Activated B cell treated with CpG ODN at 0.5 μM for 24 hours (primary cell): ENCODE measurements at places on chromosomes 3 and 15.

GRCh38 chr3:119011528-119011927 lies 23.1 kb downstream of the IGSF11 start:
- no peak for DNase-seq

DNA sequence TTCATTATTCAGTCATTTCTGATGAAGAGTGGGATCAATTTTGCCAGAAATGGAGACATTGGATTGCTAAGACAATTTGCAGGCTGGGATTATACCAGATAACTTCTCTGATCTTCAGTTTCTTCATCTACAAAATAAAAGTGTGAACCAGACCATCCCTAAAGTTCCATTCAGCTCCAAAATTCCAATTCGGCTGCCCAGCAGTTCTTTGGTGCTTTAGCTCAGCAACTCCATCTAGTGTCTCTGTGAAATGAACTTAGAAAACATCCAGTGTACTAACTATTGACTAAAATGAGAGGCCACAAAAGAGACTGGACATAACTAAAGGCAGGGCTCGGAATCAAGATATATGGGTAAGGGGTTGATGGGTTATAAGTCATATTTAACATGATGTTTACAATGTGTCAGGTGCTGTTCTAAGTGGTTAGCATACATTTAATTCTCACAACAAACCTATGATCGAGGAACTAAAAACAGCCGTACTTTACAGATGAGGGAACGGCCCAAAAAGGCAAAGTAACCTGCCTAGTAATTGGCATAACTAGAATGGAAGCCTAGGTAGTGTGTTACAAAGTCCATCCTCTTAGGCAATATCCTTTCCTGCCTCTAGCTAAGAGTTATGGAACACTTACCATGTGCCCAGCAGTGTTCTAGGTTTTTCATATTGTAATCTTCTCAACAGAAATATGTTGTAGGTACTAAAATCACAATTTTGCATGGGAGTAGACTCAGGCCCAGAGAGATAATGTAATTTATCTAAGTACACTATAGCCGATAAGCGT lies 17.0 kb downstream of the THAP10 start:
- DNase-seq: no peak

- no peak for DNase-seq
Observed at GRCh38 chr3:105503191-105503593, 136.5 kb downstream of the ALCAM start.

DNA sequence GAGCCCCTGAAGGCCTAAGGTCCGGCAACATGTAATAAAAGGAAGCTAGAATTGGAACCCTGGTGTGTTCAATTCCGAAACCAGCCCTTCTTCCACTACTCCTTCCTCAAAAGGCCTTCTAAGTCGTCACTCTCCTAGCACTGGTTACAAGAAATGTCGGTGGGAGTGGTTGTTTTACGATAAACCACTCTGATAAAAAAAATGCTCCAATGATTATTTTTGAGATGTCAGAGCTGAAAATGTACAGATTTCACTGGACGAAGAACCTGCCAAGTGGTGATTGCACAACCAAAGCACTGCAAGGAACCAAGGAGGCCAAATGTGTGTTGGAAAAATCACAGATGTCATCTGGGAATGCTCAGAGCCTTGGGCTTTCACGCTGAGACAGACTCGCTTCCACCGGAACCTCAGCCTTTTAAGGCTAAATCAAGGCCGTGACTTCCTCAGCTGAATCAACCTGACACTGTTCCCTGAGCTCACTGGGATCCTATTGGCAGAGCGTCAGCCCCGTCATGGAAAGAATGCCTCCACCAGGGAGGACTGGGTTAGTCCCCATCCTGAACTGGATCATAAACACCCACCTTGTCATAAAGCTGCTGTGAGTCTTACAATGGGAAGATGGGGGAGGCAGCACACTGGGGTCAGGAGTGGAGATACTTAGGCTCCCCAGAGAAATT lies 108.1 kb upstream of the THBS1 start:
- no peak for DNase-seq

DNA sequence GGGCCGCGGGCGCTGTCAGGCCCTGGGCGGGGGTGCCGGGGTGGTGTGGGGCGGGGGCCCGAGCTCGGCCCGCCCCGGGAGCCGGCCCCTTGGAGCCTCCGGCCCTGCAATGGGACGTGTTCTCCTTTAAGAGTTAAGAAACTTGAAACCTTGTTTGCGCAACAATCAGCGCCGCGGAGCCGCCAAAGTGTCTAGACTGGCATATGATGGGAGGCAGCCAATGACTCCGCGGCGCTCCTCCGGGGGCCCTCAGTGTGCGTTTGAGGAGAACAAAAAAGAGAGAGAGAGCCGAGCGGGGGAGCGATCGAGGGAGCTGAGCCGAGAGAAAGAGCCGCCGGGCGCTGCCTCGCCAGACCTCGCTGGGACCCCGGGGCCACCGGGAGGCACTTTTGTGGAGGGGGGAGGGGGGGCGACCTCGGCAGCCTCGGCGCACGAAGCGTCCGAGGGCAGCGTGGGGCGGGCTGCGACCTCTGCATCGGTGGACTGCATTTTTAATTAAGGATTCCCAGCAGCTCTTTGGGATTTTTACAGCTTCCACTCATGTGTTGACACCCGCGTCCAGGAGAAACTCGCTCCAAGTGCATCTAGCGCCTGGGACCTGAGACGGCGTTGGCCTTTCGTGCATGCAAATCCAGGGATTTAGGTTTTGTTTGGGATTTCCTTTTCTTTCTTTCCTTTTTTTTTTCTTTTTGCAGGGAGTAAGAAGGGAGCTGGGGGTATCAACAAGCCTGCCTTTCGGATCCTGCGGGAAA lies at the start of gene SMAD6:
TSS of gene SMAD6 (plus strand) at position 202 of the 752 bp plus-strand sequence. CDS start 1,023 bp downstream, outside the sequence.
- peak; percentile 56 for DNase-seq

DNA sequence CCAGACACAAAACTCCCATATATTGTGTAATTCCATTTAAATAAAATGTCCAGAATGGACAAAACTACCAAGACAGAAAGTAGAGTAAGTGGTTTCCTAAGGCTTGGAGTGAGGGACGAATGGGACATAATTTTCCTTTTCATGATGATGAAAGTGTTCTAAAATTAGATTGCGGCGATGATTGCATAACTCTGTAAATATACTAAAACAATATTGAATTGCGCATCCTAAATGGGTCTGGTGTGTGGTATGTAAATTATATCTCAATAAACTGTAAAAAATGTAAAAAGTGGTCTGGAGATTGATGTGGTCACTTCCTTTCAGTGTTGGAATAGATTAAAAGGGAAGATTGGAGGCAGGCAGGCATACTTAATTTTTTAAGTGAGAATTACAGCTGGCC lies 105.9 kb upstream of the KCNAB1 start:
- DNase-seq: no peak

DNA sequence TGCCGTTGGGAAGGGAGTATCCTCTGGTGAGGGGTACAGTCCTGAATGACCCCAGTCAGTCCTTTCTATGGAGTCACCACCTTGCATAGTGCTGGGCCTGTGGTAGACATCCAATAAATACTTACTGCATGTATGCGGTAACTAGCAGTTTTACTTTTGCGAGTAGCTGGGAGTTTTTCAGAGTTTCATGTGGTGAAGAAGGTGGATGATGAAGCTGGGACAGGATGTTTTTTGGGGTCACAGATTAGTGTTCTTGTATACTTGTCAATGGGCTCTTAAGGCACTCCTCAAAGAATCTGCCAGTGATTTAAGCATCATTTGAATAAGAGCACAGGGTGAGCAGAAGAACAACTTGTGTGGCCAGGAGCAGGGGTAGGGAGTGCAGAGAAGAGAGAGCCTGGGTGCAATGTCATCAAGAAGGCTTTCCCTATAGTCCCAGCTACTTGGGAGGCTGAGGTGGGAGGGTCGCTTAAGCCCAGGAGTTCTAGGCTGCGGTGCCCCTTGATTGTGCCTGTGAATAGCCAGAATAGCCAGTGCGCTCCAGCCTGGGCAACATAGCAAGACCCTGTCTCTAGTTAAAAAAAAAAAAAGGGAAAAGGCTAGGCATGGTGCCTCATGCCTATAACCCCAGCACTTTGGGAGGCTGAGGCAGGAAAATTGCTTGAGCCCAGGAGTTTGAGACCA lies 22.1 kb downstream of the PPCDC start:
- no peak for DNase-seq
